ENCODE measurements at places on chromosomes 12 and 14. TPM values are rescaled to one million over a fixed set of nuclear protein-coding genes. Genes with fewer than 3 reads are reported as not detected.
A peak's percentile ranks its signal among the peaks of the same experiment; 100 is the strongest.

- peak; percentile 83 for DNase-seq
Measured at GRCh38 chr14:95255487-95255886, 64.2 kb downstream of the CLMN start.

Gene GDF3
- not detected for total RNA-seq

DNA sequence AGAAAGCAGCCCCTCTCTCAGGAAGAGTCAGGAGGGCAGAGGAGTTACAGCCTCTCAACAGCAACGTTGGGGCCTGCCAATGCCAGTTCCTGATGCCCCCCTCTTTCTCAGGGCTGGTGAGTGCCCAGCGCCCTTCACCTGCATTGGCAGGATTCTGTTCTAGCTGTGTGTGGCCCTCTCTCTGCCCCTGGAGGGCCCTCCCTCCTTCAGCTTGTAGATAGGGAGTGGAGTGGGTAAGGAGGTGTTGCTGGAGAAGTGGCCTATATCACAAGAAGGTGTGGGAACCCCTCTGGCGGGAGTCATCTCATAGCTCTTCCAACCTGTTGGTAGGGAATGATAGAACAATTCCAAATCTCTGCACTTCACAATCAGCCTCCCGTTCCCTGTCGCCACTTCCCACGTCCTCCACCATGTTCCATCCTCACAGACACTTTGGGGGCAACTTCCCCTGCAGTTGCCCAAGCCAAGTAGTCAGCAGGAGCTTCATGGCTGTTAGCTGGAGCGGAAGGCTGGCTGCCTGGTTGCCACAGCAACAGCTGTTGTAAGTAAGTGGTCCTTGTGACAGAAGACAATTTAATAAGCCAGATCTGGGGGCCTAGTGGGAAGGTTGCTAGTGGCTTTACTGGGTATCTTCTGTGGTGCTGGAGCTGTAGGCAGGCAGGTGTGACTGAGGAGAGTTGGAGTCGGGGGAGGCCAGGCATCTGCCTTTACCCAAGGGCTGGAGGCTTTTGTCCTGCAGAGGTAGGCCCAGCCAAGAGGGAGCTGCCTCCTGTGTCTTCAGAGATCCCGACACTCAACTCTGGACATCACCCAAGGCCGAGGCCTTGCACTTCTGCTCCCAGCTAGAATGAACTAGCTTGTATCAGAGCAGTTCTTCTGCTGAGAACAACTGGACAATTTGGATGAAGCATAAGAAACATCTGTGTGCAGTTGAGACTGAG is 38.4 kb downstream of the GALNT16 start:
- DNase-seq: no peak

GRCh38 chr12:109841356-109841755 is 8.2 kb upstream of the TRPV4 start:
- no peak for DNase-seq

DNA sequence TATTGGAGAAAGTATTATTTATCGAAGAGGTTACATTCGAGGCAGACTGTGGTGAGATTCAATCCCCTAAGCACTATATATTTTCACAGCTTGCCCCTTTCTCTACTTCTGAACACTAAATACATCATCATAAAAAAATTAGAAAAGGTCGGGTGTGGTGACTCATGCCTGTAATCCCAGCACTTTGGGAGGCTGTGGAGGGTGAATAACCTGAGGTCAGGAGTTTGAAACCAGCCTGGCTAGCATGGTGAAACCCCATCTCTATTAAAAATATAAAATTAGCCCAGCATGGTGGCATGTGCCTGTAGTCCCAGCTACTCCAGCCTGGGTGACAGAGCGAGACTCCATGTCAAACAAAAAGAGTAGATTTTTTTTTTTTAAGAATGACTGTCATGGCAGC is 70.6 kb upstream of the MYF6 start:
- DNase-seq: no peak

Gene SRRM4
- not detected for total RNA-seq

Gene LBHD2
- not detected for total RNA-seq

DNA sequence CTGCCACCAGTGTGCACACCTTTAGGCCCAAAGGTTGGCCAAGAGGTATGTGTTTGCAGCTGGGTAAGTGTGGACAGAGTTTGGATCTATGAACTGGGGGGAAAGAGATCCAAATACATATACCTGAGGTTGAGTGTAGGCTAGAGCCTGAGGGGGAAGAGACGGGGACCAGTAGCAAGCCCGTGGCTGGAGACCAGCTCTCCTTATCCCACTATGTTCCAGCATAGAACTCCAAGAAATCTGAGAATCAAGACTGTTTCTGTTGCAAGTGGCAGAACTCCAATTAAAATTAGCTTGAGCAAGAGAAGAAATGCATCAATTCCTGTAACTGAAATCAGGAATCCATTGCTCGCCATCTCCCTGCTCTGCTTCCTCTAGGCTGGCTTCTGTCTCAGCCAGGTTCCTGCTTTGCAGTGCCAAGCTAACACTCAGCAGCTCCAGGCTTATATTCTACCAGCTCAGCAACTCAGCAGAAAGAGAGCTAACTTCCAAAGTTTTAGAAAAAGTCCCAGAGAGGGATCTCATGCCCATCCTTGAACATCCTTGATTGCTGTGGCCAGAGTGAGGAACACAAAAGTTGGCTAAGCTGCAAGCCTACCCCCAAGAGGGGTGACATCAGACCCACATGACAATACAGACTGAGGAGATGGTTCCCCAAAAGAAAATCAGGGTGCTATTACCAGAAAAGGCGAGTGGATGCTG is 1.5 kb upstream of the PCK2 start:
- DNase-seq: no peak

Gene FAM186B
- total RNA-seq: 0.26 TPM

Gene TMTC2
- 10.5 TPM for total RNA-seq

DNA sequence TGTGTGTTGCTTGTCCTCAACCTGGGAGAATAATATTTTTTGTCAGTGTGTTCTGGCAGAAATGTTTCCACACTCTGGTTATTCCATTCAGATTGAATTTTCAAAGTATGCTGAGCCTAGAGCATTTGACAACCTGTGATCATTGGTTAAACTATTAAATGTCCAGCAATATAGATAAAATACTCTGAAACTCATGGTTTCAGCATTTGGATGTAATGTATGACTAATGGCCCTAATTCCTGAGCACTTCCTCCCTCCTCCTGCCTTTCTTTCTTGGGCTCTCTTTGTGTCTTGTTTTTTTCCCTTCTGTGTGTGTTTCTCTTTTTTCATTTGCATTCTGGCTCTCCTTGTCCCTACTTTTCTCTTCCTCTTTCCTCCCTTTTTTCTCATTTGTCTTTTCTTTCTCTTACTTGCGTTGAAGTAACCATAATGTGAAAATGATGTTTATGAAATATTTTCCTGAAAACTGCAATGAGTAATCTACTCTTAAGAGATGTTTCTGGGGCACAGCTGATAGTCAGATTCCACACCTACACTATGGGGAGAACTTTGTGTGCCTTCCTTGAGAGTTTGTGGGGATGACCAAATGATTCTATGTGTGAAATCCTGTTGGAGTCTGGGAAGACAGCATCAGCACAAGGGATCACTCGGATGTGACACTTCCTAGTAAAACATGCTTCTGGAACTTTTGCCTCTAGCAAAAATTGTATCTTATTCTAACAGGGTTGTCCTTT is 74.6 kb downstream of the FRMD6 start:
- DNase-seq: no peak

DNA sequence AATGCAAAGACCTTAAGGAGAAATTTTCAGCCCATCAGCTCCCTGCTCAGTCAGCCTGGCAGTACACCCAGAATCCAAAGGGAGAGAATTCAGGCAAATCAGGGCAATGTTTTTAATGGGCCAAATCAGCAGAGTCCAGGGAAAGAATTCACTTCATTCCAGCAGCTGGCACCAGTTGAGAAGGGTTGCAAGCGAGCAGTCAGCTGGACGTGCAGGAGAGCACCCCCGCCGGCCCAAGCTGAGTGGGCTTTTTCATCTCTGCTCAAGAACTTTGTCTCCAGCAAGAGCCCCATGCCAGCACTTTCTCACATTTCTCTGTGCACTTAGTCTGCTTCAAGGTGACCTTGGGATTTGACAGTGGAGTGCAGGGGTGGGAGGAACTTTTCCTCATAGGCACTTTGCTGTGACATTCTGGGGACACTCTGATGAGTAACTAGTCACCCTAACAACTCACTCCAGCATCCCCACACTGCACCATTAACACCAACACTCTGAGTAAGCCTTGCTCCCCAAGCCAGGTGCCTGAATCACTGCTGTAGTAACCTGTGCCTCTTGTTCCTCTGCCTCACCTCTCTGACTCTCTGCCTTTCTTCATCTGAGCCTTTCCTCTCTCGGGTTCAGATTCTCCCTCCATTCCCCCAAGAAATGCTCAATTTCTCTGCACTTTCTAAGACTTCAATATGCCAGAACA is 2.2 kb downstream of the ENDOU start:
- DNase-seq: peak; percentile 34

DNA sequence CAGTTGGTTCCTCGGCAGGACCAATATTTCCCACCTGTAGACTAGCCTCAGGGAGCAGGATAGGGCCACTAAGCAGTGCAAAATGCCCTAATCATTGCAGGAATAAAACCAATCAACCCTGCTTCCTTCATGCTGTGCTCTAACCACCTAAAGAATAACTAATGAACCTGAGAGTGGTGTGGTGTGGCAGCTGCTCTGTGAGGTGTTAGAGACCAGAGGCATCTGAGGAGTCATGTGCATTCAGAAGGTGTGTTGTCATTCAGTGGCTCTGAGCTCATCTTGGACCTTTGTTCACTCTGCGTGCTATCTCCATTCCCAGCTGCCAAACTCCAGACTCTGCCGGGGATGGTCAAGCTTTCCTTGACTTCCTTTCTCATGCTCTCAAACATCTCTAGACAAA is 136.7 kb upstream of the EGLN3 start:
- no peak for DNase-seq
